ENCODE measurements at places on chromosomes 5 and 9. TPM values are rescaled to one million over a fixed set of nuclear protein-coding genes. Genes with fewer than 3 reads are reported as not detected.

DNA sequence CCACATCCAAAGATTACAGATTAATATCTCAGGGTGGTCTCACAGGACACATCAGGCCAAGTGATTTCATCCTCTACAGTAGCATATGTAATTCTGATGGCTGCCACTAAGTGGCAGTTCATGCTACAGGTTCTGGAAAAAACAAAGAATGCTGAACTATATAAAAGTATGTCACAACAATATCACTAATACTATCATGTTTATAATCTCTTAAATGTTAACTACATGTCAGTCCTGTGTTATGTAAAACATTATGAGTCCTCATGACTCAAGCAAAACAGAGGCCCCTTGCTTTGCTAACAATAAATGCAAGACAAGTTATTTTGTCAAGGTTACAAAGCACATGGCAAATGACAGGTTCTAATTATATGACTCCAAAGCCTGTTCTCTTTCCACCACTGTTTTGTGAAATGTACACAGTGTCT is 233.2 kb downstream of the FBXL17 start:
- H3K27ac ChIP-seq = no peak overlapping the region
- H3K36me3 ChIP-seq = no peaks in the 10 kb centered on the region
- no peaks in the 10 kb centered on the region for H3K27me3 ChIP-seq
- no peak overlapping the region for H3K4me3 ChIP-seq
- H3K4me1 ChIP-seq = no peaks in the 10 kb centered on the region

Gene TEK
- total RNA-seq = 38.9 TPM

DNA sequence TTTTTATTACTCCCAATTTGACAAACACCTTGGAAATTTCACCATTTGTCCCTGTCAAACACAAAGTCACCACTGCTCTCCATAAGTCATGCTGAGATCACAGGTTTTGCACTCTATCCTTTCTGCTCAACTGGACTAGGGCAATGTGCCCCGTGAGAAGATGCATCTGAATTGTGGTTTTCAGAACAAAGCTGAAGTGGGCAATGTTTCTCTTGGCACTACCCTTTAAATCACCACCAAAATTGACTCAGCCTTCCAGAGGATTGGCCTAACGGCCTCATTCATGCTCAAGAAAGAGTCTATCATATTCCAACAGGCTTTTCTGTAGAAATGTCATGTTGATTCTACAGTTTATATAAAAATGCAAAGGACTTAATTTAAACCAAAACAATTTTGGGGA is 81.0 kb upstream of the TRIO start:
- H3K4me1 ChIP-seq = no peaks in the 10 kb centered on the region
- H3K4me3 ChIP-seq = no peak overlapping the region
- no peak overlapping the region for H3K27ac ChIP-seq
- no peaks in the 10 kb centered on the region for H3K27me3 ChIP-seq

Gene GHR
- total RNA-seq = 0.27 TPM

Gene PCDHA10
- 0.07 TPM for total RNA-seq

- H3K4me1 ChIP-seq = no peaks in the 10 kb centered on the region
- no peak for DNase-seq
- no peak overlapping the region for H3K4me3 ChIP-seq
- no peaks in the 10 kb centered on the region for H3K27me3 ChIP-seq
- H3K36me3 ChIP-seq = no peaks in the 10 kb centered on the region
These were observed 43.4 kb downstream of the RETREG1 start for GRCh38 chr5:16573401-16573800.

Gene CMYA5
- total RNA-seq = 0.09 TPM

Gene FBLL1
- 0.44 TPM for total RNA-seq
